ENCODE measurements at places on chromosomes 7 and 10.
A peak's percentile ranks its signal among the peaks of the same experiment; 100 is the strongest.

DNA sequence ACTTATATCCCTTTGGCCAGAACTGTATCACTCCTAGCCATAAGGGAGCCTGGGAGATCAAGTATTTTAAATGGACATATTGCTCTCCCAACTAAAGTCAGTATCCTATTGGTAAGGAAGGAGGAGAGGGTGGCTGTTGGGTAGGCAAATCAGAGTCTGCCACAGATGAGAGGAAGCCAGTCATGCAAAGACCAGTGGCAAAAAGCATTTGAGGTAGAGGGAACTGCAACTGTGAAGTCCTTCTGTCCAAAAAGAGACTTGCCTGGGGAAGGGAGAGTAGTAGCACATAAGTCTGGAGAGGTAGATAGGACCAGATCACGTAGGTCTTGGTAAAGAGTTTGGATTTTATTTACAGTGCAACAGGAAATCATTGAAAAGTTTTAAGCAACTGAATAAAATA is 8.8 kb upstream of the CCNJ start:
- DNase-seq, result no peak

DNA sequence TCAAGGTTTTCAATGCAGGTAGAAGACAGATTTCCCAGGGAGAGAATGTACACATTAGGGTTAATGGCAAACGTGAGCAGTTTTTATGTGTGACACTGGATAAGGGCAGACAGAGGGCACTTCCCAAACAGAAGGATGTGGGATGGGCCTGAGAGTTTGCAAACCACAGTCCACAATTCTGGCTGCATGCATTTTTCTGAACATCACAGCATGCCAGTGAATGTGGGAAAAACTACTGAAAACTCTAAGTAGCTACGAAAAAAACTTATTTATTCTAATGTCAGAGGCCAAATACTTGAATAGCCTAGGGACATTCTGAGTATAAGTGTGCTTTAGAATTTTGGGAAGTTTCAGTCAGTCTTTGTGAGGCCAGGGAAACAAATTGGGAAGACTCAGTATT is 145.9 kb downstream of the NRCAM start:
- no peak for DNase-seq

- no peak for DNase-seq
Observed at GRCh38 chr10:486206-486605, 203.3 kb downstream of the DIP2C start.

DNA sequence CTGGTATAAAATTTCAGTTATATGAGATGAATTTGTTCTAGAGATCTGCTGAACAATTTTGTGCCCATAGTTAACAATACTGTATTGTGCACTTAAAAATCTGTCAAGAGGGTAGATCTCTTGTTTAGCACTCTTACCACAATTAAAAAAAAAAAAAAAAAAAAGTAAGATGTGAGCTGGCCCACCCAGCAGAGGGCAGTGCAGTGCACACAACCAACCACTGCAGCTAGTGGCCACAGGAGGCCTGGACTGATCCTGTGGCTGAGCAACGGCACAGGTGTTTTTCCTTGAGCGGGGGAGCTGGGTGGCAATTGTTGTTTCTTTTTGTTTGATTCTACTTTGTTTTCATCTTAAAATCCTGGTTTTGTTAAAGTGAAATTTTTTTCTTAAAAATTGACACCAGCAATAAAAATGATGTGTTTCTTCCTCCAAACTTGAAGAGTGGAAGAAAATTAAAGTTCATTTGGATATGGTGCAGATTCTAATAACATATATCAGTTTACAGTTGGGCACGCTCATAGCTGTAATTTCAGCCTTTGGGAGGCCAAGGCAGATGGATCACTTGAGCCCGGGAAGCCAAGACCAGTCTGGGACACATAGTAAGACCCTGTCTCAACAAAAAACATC is 171.1 kb upstream of the TBX20 start:
- peak; percentile 11 for DNase-seq

DNA sequence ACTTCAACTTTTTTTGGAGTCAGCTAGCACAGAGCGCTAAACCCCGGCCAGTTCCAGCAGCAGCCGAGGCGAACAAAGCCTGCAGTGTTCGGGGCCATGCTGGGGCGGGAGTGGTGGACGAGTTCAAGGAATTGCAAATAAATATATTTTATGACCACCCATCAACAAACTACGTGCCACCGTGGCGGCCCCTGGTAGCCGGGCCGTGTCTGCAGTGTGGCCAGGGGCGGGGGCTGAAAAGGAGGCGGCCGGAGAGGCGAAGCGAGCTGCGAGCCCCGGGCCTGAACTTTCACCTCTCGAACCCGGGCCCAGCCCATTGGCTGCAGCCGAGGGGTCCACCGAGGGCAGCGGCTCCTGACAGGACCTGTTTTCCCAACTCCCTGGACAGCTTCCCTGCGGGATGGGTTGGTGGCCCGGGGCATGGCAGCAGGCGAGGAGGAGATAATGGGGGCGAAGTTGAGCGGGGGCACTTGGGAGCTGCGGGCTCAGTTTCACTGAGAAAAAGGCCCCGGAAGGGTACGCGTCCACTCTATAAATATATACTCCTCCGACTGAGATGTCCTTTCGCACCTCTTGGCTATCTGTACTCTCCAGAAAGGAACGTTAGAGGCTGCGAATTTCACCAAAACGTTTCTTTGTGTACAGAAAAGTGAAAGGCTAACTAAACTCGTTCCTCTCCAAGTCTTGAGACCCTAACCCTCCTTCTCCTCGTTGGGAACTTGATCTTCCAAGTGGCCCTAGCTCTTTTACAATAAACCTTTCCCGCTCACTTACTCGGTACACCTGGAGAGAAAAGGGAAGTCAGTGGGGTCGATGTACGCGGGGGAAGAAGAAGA is 164.6 kb upstream of the PPP1R3A start:
- DNase-seq, result no peak

GRCh38 chr10:69498711-69499471 is 47.6 kb downstream of the TSPAN15 start:
- no peak for DNase-seq

- no peak for DNase-seq
Observed at GRCh38 chr7:12800486-12800885, 113.1 kb downstream of the ARL4A start.

- DNase-seq, result no peak
Observed at GRCh38 chr10:64175271-64175962, 654.2 kb downstream of the REEP3 start.

GRCh38 chr10:71614946-71615345 is 104.6 kb downstream of the C10orf105 start:
- DNase-seq, result no peak

- DNase-seq, result peak; percentile 7
Observed at GRCh38 chr7:97971120-97971989, 18.6 kb downstream of the OCM2 start.

- no peak for DNase-seq
Observed at GRCh38 chr10:80090121-80090520, 11.7 kb downstream of the TMEM254 start.

GRCh38 chr7:99177165-99177564 is 30.8 kb downstream of the KPNA7 start:
- no peak for DNase-seq

DNA sequence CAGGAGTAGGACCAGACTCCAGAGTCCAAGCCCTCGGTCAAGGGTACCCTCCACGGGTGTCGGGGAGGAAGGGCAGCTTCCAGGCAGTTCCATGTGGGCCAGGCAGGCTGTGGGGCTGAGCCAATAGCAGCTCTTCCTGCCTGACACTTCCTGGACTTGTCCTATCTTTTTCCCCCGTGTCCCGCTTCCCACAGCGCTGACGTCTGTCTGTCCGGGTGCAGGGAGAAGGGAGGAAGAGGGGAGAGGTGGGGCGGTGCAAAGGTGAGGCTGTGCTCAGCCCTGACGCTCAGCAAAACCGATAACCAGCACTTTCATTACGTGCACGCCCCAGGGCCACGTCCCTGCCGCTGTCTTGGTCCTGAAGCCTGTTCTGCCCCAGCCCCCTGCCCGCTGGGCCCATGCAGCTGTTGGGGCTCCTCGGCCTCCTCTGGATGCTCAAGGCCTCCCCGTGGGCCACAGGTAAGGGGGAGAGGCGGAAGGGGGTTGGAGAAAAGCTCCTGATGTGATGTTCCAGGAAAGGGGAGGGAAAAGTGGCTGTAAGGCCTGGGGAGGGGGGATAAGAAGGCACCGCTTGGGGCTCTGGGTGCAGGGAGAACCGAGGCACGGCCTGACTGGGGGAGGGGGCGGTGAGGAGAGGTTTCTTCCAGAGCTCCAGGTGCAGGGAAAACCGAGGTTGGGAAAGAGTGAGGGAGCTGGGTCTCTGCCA is at the start of gene MUC3A:
Gene MUC3A, plus strand, starts transcription at position 308 of the 706 bp plus-strand sequence. Its CDS starts 91 bp downstream, at position 399.
- no peak for DNase-seq

- DNase-seq, result no peak
Observed at GRCh38 chr7:68121655-68122054, 1125.0 kb downstream of the TYW1 start.

DNA sequence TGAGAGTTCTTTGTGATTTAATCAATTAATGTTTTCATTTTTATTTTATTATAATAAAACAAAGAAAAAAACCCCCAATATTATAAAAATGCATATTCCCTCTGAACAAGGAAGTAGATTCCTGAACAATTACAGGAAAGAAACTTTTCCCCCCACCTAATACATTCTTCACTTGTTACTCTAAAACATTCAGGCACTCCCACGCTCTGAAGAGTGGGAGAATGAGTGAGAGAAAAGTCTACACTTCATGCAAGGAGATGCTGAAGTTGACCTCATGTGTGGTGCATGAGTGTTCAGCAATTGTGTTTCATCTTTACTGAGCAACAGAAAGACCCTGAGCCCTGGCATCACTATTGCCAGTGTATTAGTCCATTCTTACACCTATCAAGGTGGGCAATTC is 244.2 kb upstream of the IGFBP3 start:
- no peak for DNase-seq

DNA sequence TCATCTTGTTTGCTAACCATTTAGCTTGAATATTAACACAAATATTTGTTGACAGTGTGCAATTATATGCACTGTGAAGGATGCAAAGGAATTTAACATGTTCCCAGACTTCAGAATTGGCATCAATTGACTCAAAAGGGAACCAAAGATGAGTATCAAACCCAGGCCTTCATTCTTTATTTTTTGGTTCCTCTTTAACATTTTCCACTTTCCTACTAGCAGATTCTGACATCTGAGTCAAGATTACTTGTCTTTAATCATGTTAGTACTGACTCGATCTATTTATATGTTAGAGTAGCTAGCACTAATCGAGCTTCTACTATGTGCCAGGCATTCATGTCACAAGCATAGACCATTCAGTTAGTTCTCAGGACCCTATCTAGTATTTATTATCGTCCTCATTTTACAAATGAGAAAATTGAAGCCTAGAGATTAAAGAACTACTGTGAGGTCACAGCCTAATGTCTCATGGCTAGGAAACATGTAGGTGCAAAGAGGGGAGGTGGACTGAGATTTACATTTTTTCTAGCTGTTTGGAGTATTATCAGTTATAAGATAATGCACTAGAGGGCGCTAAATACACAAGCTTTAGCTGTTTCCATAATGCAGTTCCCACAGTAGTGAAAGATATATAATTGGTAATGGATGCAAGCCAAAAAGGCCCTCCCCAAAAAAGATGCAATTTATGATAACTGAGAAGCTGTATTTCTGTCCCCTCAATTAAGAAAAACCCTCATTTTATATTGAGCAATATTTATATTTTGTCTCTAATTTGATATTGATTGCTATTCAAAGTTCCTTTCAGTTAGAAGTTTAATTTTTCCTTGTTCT is 32.9 kb upstream of the KMT2E start:
- no peak for DNase-seq

Measured in activated naive CD8-positive, alpha-beta T cell treated with anti-CD3 and anti-CD28 coated beads, Interleukin-2, amount 50 U/mL, for 16 hours (primary cell).